ENCODE measurements at places on chromosomes 11 and 22.
A peak's percentile ranks its signal among the peaks of the same experiment; 100 is the strongest.

GRCh38 chr11:45282081-45282480, 4.1 kb downstream of the SYT13 start:
- no peak for DNase-seq

DNA sequence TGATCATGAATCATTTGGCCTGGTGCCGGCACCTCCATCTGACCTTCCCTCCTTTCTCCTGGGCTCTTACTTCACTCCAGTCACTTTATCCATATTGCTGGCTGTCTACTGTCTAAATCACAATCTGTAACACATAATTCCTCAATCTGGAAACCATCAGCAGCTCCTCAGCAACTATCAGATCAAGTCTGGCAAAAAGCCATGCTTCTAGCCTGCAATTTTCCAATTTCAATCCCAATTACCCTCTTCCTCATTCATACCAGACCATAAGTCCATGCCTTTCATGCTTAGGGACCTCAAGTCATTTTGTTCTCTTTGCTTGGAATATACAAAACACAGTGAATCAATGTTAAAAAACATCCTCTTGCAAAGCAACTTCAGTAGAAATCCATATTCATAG, 882.8 kb upstream of the ANO3 start:
- no peak for DNase-seq

GRCh38 chr11:12600829-12601228, 73.4 kb upstream of the TEAD1 start:
- no peak for DNase-seq

DNA sequence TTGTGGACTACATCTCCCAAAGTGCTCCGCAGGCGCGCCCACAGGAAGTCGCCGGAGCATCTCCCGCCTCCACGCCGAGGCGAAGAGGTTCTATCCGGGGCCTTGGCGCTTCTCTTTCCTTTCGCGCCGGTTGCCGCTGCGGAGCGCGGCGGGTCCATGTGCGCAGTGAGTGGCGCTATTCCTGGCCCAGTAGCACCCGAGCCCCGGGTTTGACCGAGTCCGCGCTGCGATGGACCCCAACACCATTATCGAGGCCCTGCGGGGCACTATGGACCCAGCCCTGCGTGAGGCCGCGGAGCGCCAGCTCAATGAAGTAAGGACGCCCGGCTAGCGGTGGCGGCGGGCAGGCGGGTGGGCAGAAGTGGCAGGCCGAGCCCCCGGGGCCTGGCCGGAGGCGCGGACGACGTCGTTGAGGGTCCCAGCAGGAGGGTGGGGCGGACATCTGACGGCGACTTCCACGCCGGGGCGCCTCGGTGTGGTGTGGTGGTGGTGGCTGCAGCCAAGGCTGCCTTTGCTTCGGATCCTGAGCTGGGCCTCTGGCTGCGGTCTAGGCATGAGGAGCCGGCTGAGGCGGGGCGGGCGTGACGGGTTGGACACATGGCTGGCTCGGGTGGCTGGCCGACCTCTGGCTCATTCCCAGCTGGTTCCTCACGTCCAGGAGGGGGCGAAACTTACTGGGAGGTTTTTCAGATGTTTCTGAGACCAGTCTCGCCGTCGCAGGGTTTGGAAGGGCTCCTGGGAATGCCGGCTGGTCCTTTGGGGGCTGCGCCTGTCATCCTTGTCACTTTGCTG, at the start of gene IPO7:
TSS of gene IPO7 (plus strand) at position 118 of the 792 bp plus-strand sequence. CDS start at position 230, 112 bp downstream.
- peak; percentile 95 for DNase-seq

DNA sequence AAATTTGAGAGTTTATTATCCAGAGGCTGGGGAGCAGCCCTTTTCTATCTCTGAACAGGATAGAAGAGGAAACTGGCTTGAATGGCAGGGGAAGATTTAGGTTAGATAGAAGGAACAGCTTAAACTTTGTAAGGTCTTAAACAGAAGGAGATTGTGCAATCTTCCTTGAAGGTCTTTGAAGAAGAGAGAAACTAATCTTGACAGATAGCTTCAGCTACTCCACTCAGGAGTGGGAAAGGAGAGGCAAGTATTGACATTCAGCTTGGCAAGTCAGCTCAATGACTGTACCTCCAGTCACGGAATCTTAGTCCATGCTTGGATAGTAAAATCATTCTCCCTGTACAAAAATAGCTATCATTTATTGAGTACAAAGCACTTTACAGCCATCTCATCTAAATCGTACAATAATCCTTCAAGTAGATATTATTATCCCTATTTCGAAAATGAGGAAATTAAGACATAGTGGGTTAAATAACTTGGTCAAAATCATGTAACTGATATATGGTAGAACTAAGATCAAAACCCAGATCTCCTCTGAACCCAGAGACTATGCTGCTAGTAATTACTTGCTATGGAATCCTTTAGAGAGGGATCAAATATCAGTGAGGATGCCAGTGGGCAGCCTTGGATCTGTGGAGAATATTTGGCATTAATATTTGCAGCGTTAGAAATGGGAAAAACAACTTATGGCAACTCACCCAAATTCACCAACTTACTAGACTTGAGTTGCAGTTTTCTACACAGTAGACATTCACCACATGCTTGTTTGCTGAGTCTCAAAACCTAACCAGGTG, 14.6 kb downstream of the C11orf97 start:
- DNase-seq = no peak

DNA sequence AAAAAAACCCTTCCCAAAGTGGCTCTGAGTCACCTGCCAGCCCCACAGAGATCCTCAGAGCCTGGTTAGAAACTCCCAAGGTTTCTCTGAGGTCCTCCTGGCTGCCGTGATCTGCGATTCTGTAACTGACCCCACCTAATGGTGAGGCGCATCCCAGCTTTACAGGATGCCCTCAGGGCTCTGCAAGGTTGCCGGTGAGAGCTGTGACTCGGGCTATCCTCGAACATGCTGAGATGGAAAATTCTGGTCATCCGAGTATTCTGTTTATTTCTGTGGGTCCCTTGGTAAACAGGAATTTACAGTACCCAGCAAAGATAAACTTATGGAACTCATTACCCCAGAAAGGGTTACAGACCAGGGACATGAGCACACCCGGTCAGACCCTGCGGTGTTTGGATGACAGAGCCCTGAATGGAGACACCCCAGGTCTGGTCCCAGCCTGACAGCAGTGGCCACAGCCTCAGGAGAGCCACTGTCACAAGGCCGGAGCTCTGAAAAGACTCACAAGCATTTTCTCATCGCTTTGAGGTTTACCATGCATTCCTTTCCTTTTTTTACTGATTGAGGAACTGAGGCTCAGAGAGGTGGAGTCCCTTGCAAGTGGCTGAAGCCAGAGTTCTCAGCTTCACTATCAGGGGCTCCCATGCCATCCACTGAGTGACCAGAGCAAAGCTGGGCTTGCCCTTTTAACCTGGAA, 22.2 kb downstream of the LIF start:
- no peak for DNase-seq
